ENCODE measurements at places on chromosomes 7 and 10. TPM values are rescaled to one million over a fixed set of nuclear protein-coding genes. Genes with fewer than 3 reads are reported as not detected.
A peak's percentile ranks its signal among the peaks of the same experiment; 100 is the strongest.

Gene EGR2
- 53.2 TPM for total RNA-seq

- H3K36me3 ChIP-seq: no peaks in the 10 kb centered on the region
- no peak for DNase-seq
- H3K27me3 ChIP-seq: peaks cover 17% of the 10 kb centered on the region
- H3K4me3 ChIP-seq: no peak overlapping the region
Measured at GRCh38 chr10:77699080-77699645, 61.6 kb upstream of the KCNMA1 start.

GRCh38 chr7:2063563-2064260, 169.0 kb downstream of the MAD1L1 start:
- peaks cover 18% of the 10 kb centered on the region for H3K36me3 ChIP-seq
- H3K27ac ChIP-seq: no peak overlapping the region
- H3K4me1 ChIP-seq: peaks cover 19% of the 10 kb centered on the region

DNA sequence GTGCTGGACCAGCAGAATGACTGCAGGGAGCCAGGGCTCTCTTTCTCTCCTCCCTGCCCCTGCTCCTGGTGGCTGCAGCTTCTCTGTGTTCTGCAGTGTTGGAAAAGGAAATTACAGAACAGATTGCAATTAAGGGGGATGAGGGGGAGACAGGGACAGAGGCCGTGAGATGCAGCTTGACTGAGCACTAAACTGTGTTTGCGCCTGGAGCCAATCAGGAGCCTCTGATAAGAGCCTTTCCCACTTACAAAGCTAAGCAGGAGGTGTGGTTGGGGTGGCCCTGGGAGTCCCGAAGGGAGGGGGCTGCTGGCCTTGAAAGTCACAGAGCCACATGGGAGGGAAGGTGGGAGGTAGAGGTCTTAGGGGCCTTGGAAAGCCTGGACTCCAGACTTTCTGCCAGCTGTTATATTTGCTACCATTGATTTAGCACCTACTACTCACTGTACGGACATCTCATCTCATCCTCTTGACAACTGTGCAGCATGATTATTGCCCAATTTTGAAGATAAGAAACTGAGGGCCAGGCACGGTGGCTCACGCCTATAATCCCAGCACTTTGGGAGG, 26.7 kb downstream of the TRIM8 start:
- H3K27ac ChIP-seq: no peak overlapping the region
- H3K4me3 ChIP-seq: no peak overlapping the region
- H3K27me3 ChIP-seq: no peaks in the 10 kb centered on the region
- H3K4me1 ChIP-seq: peaks cover 40% of the 10 kb centered on the region

Gene ZNF804B
- total RNA-seq: not detected

DNA sequence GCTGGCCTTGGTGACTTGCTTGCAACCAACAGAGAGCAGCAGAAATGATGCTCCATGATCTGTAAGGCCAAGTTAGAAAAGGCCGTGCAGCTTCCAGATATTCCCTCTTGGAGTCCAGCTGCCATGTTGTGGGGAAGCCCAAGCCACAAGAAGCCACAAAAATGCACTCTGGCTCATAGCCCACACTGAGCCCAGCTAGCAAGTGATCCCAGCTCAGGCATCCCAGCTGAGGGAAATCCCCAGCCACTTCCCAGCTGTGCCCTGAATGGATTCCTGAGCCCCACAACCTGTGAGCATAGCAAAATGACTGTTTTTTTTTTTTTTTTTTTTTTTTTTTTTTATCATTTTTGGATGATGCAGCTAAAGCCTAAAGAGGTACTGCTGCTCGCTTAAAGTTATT, 11.1 kb upstream of the SDK1 start:
- peaks cover 20% of the 10 kb centered on the region for H3K27me3 ChIP-seq
- H3K4me3 ChIP-seq: no peak overlapping the region
- no peak overlapping the region for H3K27ac ChIP-seq
- no peak for DNase-seq
- no peaks in the 10 kb centered on the region for H3K4me1 ChIP-seq

Gene ENO4
- not detected for total RNA-seq

Gene ASZ1
- not detected for total RNA-seq

Gene NPFFR1
- not detected for total RNA-seq

DNA sequence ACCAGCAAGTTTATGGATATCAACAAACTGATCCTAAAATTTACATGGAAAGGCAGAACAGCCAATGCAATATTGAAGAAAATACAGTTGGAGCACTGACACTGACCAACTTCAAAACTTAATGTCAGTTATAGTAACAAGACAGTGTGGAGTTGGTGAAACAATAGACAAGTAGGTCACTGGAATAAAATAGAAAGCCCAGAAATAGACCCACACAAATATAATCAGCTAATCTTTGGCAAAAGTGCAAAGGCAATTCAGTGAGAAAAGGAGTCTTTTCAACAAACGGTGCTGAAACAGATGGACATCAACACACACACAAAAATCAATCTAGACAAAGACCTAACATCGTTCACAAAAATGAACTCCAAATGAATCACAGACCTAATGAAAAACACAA, 13.8 kb downstream of the RSU1 start:
- no peak overlapping the region for H3K4me3 ChIP-seq
- peaks cover 43% of the 10 kb centered on the region for H3K36me3 ChIP-seq
- H3K27me3 ChIP-seq: no peaks in the 10 kb centered on the region

GRCh38 chr7:134784251-134785049, 5.0 kb downstream of the CALD1 start:
- no peaks in the 10 kb centered on the region for H3K36me3 ChIP-seq
- DNase-seq: no peak
- H3K4me3 ChIP-seq: no peak overlapping the region
- no peak overlapping the region for H3K27ac ChIP-seq
- H3K27me3 ChIP-seq: no peaks in the 10 kb centered on the region

- no peaks in the 10 kb centered on the region for H3K4me1 ChIP-seq
- no peak overlapping the region for H3K4me3 ChIP-seq
Measured at GRCh38 chr10:77686650-77687417, 49.2 kb upstream of the KCNMA1 start.

DNA sequence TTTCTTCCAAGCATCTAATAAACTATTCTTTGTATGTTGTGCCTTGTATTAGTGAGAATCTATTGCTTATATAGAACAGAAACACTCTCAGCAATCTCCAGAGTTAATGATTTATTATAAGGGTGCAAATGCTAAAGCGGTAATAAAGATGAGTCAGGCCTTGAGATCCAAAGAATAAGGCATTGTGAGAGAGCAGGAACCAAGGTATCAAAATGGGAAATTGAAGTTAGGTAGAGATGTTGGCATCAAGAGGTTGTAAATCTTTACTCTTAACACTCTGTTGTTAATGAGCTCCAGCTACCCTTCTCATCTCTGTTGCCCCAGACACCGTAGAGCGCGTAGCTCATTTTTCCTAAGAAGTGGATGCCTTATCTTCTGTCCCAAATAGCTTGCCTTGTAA, 375.2 kb downstream of the ARL4A start:
- no peak for DNase-seq
- no peak overlapping the region for H3K4me3 ChIP-seq

DNA sequence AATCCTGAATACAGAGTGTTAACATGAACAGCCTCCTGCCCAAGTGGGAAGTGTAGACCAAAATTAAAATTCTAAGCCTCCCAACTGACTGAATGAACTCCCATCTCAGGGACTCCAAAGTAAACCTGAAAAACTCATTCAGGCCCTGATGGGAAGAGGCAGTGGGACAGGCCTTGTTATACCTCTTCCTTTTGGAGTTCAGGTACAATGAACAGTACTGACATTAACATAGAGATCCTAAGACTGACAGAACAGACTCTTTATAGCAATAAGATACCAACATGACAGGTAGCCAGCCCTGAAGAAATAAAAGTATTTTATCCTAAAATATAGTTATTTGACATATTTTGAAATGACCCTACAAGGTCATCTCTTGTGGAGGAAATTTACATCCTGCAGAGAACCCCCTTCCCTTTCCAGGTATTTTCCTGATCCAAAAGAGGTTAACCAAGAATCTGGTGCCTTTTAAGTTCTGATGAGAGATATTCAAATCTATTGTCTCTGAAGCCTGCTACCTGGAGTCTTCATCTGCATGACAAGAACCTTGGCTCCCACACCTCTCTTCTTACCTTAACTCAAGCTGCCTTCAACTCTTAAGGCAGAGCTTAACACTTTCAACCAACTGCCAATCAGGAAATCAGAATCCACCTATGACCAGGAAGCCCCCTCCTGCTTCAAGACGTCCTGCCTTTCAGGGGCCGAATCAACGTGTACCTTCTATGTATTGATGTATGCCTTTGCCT, 103.3 kb upstream of the PFKP start:
- peaks cover 33% of the 10 kb centered on the region for H3K27me3 ChIP-seq
- no peak overlapping the region for H3K27ac ChIP-seq
- H3K36me3 ChIP-seq: no peaks in the 10 kb centered on the region
- H3K4me1 ChIP-seq: peaks cover 2% of the 10 kb centered on the region
- no peak for DNase-seq

DNA sequence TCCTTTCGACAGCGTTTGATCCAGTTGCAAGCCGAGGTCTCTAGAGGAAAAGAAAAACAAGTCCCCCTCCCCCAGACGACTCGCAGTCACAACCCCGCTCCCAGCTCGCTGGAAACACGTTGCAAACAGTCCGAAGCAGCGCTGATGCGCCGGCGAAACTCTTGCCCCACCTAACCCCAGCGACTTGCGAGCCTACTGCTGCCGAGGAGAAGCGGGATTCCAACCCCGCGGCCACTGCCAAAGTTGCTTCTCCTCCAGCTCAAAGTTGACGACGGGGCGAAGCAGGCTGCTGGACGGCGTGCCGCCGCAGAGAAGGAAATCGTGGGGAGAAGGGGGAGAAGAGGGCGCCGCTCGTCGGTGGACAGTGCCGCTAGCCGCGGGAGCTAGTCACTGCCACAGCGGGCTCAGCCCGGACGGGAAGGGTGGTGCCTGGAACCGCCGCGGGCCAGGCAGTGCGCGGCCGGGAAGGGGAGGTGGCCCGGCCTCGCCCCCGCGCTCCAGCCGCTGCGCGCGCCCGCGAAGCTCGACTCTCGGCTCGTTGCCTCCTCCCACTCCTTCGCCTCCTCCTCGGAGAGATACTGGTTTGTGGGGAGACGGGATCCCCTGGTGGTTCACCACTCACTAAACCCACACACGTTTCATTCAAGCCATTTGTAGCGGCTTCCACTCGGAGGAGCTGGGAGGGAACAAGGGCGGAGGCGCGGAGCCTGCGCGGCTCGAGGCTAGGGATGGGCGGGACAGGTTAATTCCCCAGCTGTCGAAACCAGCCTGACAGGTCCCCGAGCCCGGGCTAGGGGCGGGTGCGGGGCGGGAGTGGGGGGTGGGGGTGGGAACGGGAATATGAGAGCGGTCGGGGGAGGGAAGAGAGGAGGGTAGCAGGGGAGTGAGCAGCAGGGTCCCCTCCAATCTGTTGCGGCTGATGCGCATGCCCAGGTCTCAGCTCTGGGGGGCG, at the start of gene GPR37:
Gene GPR37 (minus strand): TSS at position 392 of the 952 bp plus-strand sequence. CDS start 816 bp downstream, outside the sequence.
- peak; percentile 51 for DNase-seq
- H3K4me1 ChIP-seq: peaks cover 11% of the 10 kb centered on the region
- no peak within 1 kb of the TSS for H3K27ac ChIP-seq

DNA sequence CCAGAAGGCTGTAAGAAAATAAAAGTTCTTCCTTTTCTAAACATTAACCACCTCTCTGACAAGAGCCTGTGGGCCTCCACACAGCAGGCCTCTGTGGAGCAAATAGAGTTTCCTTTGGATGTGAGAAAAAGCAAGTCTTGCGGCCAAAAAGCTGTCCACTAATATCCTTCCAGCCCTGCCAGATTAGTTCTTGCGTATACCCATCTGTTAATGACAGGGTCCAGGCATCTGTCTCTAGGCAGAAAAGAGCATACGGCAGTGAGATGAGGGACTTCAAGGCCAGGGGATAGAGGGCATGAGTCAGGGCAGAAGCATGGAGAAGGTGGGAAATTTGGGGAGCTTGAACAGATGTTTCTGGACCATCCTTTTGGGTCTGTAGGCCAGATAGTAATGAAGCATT, 164.9 kb downstream of the NSUN6 start:
- no peaks in the 10 kb centered on the region for H3K27me3 ChIP-seq
- no peak overlapping the region for H3K4me3 ChIP-seq
- H3K4me1 ChIP-seq: no peaks in the 10 kb centered on the region
- H3K36me3 ChIP-seq: no peaks in the 10 kb centered on the region
- DNase-seq: no peak

DNA sequence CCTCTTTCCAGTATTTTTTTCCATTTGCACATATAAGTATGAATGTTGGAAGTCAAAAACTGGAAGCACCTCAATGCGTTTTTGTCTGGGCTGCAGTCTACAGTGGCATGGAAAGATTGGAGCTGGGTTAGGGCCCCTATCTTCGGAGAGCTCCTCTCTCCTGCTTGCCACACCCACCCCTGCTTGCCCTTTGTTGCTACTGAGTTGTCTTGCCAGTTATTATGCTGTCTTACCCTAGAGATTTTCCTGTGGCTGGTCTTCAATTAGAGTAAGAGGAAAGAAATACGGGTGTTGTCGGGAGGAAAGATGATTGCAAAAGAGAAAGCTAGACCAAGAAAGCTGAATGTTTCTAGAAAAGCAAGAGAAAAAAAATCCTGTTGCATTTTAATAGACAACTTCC, 228.9 kb upstream of the CELF2 start:
- H3K27me3 ChIP-seq: peaks cover 25% of the 10 kb centered on the region
- H3K36me3 ChIP-seq: no peaks in the 10 kb centered on the region
- no peak for DNase-seq
- no peak overlapping the region for H3K4me3 ChIP-seq
- no peak overlapping the region for H3K27ac ChIP-seq

DNA sequence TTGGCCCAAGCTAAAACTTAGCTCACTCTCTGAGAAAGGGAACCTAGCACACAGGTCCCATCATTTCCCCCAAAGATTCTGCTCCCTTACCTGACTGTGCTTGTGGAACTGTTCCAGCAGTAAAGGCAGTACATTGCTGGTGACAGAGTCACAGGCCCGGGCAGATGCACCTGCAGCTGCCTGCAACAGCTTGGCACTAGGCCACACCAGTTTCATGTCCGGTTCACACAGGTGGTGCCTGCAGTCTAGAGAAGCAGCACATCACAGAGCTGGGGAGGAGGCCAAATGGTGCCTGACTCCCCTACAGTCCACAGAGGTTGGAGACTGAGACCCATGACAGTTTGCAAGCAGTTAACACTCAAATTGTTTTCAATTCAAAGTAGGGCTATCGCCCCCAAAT, 22.2 kb downstream of the ZDHHC16 start:
- no peaks in the 10 kb centered on the region for H3K27me3 ChIP-seq
- DNase-seq: no peak
- no peak overlapping the region for H3K4me3 ChIP-seq
- peaks cover 13% of the 10 kb centered on the region for H3K36me3 ChIP-seq

DNA sequence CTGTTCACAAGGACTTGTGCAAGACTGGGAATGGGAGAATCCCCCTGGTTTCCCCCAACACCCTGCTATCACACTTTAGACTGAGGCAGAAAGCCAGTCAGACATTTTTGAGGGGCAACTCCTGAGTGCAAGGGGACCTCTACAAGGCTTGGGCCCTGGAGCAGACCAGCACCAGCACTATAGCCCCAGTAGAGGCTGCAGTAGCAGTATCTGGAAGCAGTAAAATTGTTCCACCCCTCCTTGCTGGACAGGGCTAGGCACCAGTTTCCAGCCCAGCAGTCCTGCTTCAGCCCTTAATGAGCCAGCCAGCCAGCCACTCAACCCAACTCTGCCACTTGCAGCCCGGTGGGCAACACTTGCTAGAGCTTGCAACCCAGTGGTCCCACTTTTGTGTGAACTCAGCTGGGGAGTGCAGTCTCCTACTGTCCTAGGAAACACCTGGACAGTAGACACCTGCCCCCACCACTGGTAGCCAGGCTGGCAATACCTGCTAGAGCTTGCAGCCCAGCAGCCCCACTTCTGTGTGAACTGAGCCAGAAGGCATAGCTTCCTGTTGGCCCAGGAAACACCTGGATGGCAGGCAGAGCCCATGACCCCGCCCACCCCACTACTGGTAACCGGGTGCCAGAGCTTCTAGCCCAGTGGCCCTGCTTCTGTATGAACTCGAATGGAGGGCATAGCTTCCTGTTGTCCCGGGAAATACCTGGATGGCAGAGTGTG, 65.0 kb downstream of the FBXL13 start:
- no peak for DNase-seq
- peaks cover 2% of the 10 kb centered on the region for H3K27me3 ChIP-seq
- no peak overlapping the region for H3K27ac ChIP-seq
- H3K4me3 ChIP-seq: no peak overlapping the region
- peaks cover 21% of the 10 kb centered on the region for H3K36me3 ChIP-seq

All from activated naive CD8-positive, alpha-beta T cell treated with anti-CD3 and anti-CD28 coated beads for 36 hours (primary cell).